ENCODE measurements at places on chromosomes 2 and 18. TPM values are rescaled to one million over a fixed set of nuclear protein-coding genes. Genes with fewer than 3 reads are reported as not detected.

KYNU gene
- 3.6 TPM for polyA plus RNA-seq

DCDC2C gene
- not detected for polyA plus RNA-seq

ST3GAL5 gene
- 24.7 TPM for polyA plus RNA-seq

ARHGAP25 gene
- polyA plus RNA-seq, result 1.4 TPM

TXNDC2 gene
- 0.01 TPM for polyA plus RNA-seq

PROKR1 gene
- polyA plus RNA-seq, result 1.1 TPM

FARP2 gene
- polyA plus RNA-seq, result 17.5 TPM

SLC14A1 gene
- polyA plus RNA-seq, result 2.2 TPM

CD207 gene
- polyA plus RNA-seq, result 0.67 TPM

CRYGC gene
- polyA plus RNA-seq, result not detected

CLEC4F gene
- polyA plus RNA-seq, result 0.27 TPM

CNGA3 gene
- 0.31 TPM for polyA plus RNA-seq

COL4A4 gene
- polyA plus RNA-seq, result 0.67 TPM

COL6A3 gene
- 137 TPM for polyA plus RNA-seq

REG1B gene
- polyA plus RNA-seq, result 24,061 TPM

UPP2 gene
- polyA plus RNA-seq, result 0.22 TPM

CNTNAP5 gene
- polyA plus RNA-seq, result not detected

LCT gene
- polyA plus RNA-seq, result 0.04 TPM

SEMA4C gene
- polyA plus RNA-seq, result 30.2 TPM

ASIC4 gene
- 0.11 TPM for polyA plus RNA-seq

CCDC121 gene
- polyA plus RNA-seq, result 4.7 TPM

TRIB2 gene
- polyA plus RNA-seq, result 31.6 TPM

CDH7 gene
- not detected for polyA plus RNA-seq

RAB31 gene
- 20.4 TPM for polyA plus RNA-seq

RPE gene
- 19.6 TPM for polyA plus RNA-seq

FSHR gene
- polyA plus RNA-seq, result not detected

OSR1 gene
- 2.7 TPM for polyA plus RNA-seq

TEKT4 gene
- not detected for polyA plus RNA-seq

SP140 gene
- polyA plus RNA-seq, result 0.48 TPM

POTEC gene
- not detected for polyA plus RNA-seq

ZNF407 gene
- polyA plus RNA-seq, result 3.0 TPM

CRACDL gene
- polyA plus RNA-seq, result 3.6 TPM

CYBRD1 gene
- 79.3 TPM for polyA plus RNA-seq

GPBAR1 gene
- 75.3 TPM for polyA plus RNA-seq

ELMOD3 gene
- 27.1 TPM for polyA plus RNA-seq

GPAT2 gene
- polyA plus RNA-seq, result 1.6 TPM

TRIM54 gene
- 0.90 TPM for polyA plus RNA-seq

GCKR gene
- not detected for polyA plus RNA-seq

CFC1 gene
- 18.0 TPM for polyA plus RNA-seq

TTLL4 gene
- 7.8 TPM for polyA plus RNA-seq

HMSD gene
- 0.22 TPM for polyA plus RNA-seq

LYPD6B gene
- 4.3 TPM for polyA plus RNA-seq

METTL4 gene
- polyA plus RNA-seq, result 2.5 TPM

CAPG gene
- polyA plus RNA-seq, result 129 TPM

LYG2 gene
- polyA plus RNA-seq, result not detected

SNX17 gene
- 49.3 TPM for polyA plus RNA-seq

RNF144A gene
- 6.1 TPM for polyA plus RNA-seq

LYG1 gene
- 0.65 TPM for polyA plus RNA-seq

KLHL29 gene
- 4.6 TPM for polyA plus RNA-seq

IL36RN gene
- polyA plus RNA-seq, result 0.01 TPM

IL36A gene
- polyA plus RNA-seq, result not detected

HK2 gene
- polyA plus RNA-seq, result 18.2 TPM

All from adipose tissue (tissue), 3 donors.